T-helper 2 cell (primary cell): ENCODE measurements at places on chromosomes 12 and 14.
A peak's percentile ranks its signal among the peaks of the same experiment; 100 is the strongest.

DNA sequence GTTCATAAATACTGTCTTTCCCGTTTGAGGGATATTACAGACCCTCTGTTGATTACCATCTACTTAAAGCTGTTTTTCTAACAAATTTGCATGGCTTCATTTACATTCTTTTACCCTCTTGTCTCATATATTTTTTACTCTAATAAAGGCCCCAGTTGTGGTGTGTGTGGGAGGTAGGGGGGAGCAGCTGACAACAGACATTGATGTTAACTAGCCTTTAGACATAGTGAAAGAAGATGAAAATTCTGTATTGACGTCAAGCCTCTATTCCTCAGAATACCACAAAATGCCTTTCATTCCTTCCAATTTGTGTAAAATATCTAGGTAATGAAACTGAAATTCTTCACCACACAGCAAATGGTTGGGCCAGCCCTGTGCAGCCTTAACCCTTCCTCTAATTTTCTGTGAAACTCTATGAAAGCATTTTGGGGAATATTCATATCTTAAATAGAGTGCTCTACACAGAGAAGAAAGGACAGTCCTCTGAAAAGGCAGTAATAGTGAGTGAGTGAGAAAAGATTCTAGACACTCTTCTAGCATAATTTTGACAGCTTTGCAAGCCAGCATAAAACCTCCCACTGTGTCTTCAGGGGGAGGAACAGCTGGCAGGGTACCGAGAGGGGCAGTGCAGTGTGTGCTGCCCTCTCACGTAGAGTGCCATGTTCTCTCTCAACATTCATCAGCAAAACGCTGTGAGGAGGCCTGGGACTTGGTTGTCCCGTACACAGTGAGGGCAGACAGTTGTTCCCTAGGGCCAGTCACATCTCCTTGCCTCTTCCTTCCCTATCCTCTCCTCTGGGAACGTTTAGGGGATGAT lies 20.1 kb upstream of the CERS5 start:
- no peak for DNase-seq

DNA sequence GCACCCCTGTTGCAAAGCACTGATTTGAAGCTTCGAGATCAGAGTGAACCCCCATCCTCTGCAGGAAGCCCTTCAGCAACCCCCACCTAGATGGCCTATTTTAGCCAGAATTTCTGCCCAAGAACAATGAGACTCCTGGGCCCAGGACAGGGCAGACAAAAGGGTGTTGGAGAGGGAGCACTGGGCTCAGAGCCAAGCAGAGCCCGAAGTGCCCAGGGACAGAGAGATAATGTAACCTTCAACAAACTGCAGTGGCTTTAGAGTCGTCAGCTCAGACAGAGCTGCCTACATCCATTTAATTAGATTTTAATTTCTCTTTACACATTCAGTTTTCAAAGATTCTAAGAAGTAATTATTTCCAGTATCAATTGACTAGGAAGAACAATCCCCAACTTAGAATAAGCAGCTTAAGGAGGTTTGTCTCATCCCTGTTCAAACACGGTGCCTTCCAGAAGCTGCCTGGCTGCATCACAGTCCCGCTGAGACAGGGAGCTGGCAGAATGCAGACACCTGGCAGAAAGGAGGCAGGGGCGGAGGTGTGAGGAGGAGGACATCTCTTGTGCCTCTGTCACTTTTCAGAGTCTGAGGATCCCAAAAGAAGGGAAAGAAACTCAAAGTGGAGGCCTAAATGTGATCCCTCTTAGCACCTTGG lies 504.9 kb upstream of the CCDC196 start:
- DNase-seq: no peak

DNA sequence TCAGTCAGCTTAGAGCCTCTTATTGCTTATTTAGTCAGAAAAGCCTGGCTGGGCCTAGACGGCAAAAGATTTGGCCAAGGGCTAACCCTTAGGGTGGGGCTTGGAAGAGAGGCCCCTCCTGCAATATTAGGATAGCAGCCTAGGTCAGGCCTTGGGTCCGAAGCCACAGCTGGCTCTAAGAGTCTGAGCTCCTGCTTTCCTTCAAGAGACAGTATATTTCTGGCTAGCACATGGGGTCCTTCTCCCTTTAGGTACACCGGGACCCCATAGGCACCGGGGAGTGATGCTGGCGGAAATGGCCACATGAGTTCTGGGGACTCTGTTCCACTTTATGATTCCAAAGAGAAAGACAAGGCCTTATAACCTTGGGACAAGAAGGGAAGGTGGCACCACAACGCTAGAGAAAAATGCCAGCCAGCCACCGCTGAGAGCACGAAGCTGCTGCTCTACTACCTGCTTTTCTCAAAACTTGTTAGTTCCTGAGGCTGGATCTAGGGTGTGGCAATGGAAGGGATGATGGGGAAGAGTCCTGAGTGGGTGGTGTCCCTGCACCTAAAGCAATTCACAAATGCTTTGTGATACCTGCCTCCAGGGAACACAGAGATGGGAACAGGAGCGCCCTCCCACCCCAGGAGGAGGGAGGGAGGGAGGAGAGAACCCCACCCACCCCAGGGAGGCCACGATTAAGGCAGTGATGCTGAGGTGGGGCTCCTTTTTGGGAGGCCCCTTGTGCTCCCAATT lies 3.1 kb upstream of the AVIL start:
- DNase-seq: no peak

DNA sequence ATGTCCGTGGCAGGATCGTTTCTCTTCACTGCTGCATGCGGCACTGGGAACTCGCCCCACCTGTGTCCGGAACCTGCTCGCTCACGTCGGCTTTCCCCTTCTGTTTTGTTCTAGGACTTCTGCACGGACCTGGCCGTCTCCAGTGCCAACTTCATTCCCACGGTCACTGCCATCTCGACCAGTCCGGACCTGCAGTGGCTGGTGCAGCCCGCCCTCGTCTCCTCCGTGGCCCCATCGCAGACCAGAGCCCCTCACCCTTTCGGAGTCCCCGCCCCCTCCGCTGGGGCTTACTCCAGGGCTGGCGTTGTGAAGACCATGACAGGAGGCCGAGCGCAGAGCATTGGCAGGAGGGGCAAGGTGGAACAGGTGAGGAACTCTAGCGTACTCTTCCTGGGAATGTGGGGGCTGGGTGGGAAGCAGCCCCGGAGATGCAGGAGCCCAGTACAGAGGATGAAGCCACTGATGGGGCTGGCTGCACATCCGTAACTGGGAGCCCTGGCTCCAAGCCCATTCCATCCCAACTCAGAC lies 1.2 kb downstream of the FOS start:
- peak; percentile 24 for DNase-seq

GRCh38 chr14:77338302-77338701 lies 17.5 kb downstream of the GSTZ1 start:
- DNase-seq: no peak

DNA sequence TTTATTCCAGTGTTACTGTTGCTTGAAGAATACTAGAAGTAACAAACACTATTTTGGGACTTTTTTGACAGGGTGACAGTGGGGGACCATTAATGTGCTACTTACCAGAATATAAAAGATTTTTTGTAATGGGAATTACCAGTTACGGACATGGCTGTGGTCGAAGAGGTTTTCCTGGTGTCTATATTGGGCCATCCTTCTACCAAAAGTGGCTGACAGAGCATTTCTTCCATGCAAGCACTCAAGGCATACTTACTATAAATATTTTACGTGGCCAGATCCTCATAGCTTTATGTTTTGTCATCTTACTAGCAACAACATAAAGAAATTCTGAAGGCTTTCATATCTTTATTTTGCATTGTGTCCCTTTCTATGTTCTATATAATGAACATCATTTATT lies 44.5 kb downstream of the TMPRSS12 start:
- no peak for DNase-seq

DNA sequence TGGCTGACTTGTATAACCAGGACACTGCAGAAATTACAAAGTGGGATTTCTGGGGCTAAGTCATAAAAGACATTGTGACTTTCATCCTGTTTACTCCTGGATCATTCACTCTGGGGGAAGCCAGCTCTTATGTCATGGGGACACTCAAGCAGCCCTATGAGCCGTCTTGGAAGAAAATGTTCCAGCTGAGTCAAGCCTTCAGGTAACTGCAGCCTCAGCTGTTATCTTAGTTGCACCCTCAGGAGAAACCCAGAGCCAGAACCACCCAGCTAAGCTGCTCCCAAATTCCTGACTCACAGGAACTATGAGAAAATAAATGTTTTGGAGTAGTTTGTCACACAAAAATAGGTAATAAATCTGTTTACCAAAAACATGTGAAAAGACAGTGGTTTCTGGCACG lies 43.1 kb upstream of the GXYLT1 start:
- DNase-seq: no peak

GRCh38 chr12:93126069-93126474 lies 197.0 kb upstream of the EEA1 start:
- DNase-seq: no peak

DNA sequence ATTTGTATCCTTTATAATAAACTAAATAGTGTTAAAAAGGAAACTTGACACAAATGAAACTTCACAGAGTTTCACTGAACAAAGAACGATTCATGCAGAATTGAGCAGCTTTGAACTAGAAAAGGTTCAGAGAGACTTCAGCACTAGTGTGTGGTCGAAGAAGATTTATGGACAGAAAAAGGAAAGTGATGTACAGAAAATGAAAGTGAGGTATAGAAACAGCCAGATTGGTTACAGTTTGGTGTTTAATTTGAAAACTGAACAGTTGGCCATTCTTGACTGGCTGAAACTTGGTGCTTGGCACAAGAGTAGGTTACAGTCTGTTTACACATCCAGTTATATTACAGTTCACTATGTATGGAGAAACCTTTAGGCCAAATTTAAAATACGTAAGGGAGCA lies 207.1 kb downstream of the GALC start:
- no peak for DNase-seq

DNA sequence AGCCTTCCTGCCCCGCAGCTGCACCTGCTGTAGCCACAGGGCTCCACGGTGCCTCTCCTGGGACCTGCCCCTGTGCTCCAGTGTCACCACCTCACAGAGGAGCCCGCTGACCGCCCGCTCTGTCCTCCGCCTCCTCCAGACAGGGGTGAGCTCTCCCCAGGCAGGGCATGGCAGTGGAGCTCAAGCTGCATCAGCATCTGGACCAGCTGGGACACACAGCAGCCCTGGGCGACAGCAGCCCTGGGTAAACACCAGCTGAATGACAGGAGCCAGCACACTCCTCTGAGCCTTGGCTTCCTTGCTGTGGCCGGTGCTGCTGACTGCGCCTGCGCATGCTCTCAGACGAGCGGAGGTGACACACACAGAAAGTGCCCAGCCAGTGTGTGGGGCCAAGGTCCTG lies 22.0 kb downstream of the CHGA start:
- no peak for DNase-seq

DNA sequence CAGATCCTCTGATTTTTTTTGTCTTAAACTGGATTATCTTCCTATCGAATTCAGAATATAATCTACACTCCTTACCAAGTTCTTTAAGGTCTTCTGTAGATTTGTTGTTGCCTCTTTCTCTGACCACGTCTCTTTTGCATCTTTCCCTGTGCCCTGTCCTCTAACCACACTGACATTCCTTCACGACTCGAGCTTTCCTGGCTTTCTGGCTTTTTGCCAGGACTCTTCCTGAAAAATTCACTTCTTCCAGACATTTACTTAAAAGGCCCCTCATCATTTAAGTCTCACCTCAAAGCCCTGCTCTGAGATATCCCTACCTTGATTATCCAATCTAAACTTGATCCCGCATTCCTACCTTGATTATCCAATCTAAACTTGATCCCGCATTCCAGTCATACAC lies 422.3 kb upstream of the DCN start:
- no peak for DNase-seq

- no peak for DNase-seq
Observed at GRCh38 chr14:69287098-69288010, 27.4 kb downstream of the GALNT16 start.

DNA sequence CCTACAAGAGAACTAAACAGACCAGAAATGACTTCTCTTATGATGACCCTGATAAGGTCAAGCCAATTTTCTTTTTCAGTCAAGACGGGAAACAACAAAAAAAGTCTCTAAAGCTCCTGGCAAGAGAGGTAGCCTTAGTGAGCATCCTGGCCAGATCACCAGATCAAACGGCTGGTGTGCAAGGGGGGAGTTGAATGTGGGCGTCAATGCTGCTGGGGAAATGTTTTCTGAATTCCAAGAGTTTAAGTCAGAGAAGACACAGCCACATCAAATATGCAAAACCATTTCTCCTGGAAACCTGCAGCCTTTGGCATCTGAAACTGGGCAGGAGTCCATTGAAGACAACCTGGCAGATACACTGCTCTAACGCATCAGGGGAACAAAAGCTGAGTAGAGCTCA lies 16.0 kb upstream of the SELPLG start:
- no peak for DNase-seq

- DNase-seq: no peak
Observed at GRCh38 chr12:6708960-6709394, 8.4 kb upstream of the PIANP start.

GRCh38 chr12:109932878-109933503 lies 32.9 kb downstream of the TCHP start:
- DNase-seq: no peak

GRCh38 chr12:107320929-107321631 lies 227.7 kb upstream of the CRY1 start:
- DNase-seq: peak; percentile 82

DNA sequence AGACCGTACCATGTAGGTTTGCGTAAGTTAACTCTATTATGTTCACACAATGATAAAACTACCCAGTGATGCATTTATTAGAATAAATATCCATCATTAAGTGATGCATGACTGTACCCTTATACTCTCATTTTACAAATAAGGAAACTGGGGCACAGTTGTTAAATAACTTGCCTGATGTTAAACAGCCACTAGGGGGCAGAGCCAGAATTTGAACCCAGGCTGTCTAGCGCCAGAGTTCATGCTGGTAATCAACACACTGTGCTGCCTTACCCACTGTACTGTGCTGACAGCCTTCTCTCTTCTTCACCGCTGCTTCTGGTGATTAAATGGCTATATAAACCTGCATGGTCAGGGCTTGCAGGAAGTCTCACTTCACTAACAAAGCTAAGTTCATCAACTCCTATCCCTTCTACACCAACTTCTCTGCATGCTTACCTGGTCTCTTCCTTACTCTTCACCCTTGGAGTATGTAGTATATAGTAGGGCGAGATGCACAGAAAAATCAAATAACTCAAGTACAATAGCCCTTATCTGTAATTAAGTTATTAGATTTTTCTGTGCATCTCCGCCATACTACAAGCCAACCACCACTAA lies 43.6 kb upstream of the APPL2 start:
- DNase-seq: peak; percentile 69

DNA sequence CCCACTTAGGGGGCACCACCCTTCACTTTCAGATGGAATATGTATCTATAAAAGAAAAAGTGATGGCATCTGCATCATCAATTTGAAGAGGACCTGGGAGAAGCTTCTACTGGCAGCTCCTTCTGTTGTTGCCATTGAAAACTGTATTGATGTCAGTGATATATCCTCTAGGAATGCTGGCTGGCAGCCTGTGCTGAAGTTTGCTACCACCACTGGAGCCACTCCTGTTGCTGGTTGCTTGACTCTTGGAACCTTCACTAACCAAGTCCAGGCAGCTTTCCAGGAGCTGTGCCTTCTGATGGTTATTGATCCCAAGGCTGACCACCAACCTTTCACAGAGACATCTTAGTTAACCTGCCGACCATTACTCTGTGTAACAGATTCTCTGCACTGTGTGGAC lies 44.7 kb downstream of the RIMKLB start:
- no peak for DNase-seq
